ENCODE measurements at places on chromosomes 4 and X.

GRCh38 chr4:102599455-102599854 is 98.3 kb downstream of the NFKB1 start:
- no peak for DNase-seq
- peaks cover 3% of the 10 kb centered on the region for H3K36me3 ChIP-seq
- no peak overlapping the region for H3K27ac ChIP-seq
- no peak overlapping the region for H3K4me3 ChIP-seq
- H3K27me3 ChIP-seq, result no peaks in the 10 kb centered on the region
- no peaks in the 10 kb centered on the region for H3K4me1 ChIP-seq

GRCh38 chr4:74223801-74224200 is 65.9 kb downstream of the MTHFD2L start:
- H3K4me3 ChIP-seq, result no peak overlapping the region
- no peaks in the 10 kb centered on the region for H3K36me3 ChIP-seq
- H3K27ac ChIP-seq, result no peak overlapping the region
- no peaks in the 10 kb centered on the region for H3K4me1 ChIP-seq
- no peaks in the 10 kb centered on the region for H3K27me3 ChIP-seq

- H3K27ac ChIP-seq, result no peak overlapping the region
- DNase-seq, result no peak
- H3K4me3 ChIP-seq, result no peak overlapping the region
- no peaks in the 10 kb centered on the region for H3K27me3 ChIP-seq
- H3K36me3 ChIP-seq, result no peaks in the 10 kb centered on the region
These were observed 99.6 kb upstream of the CCSER1 start for GRCh38 chr4:90027565-90027964.

- no peaks in the 10 kb centered on the region for H3K4me1 ChIP-seq
- H3K27ac ChIP-seq, result no peak overlapping the region
- H3K4me3 ChIP-seq, result no peak overlapping the region
- DNase-seq, result no peak
- H3K27me3 ChIP-seq, result no peaks in the 10 kb centered on the region
These were observed 306.8 kb downstream of the PDHA2 start for GRCh38 chr4:96146686-96147085.

DNA sequence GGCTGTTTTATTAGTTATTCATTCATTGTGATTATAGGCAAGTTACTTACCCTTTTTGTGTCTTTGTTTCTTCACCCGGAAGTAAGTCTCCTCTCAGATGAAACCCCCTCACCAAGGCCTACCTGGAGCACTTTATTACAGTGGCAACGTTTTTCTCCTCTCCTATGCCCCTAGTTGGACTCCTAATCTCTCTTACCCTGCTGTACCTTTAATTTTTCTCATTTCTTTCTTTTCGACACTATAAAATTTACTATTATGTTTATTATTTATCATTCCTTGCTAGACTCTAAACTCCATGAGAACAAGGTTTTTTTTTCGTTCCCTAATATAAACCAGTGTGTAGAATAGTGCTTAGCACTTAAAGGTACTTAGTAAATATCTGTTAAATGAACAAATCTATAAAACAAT is 17.5 kb downstream of the STAP1 start:
- DNase-seq, result no peak
- no peak overlapping the region for H3K4me3 ChIP-seq
- no peaks in the 10 kb centered on the region for H3K36me3 ChIP-seq
- H3K4me1 ChIP-seq, result no peaks in the 10 kb centered on the region

Data from breast epithelium (tissue), 4 donors.